ENCODE measurements at places on chromosomes 1 and 21.

- no peak for DNase-seq
Observed at GRCh38 chr1:44810101-44810761, 1.9 kb downstream of the BTBD19 start.

GRCh38 chr1:7294636-7295035 lies 476.5 kb upstream of the VAMP3 start:
- no peak for DNase-seq

DNA sequence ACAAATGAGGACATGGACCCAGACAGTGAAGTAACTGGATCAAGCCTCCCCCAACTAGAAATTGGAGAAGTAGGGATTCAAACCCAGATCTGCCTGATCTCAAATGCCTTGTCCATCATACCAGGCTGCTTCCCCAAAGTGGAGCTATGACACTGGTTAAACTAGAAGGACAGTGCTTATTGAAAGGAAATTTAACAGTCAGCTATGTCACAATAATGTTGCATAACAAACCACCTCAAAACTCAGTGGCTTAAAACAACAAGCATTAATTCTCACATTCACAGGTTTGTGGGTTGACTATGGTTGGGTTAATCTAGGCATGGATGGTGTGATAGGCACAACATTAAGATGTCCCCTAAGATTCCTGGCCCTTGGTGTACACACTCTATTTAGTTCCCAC lies 107.1 kb downstream of the TAS1R2 start:
- no peak for DNase-seq

DNA sequence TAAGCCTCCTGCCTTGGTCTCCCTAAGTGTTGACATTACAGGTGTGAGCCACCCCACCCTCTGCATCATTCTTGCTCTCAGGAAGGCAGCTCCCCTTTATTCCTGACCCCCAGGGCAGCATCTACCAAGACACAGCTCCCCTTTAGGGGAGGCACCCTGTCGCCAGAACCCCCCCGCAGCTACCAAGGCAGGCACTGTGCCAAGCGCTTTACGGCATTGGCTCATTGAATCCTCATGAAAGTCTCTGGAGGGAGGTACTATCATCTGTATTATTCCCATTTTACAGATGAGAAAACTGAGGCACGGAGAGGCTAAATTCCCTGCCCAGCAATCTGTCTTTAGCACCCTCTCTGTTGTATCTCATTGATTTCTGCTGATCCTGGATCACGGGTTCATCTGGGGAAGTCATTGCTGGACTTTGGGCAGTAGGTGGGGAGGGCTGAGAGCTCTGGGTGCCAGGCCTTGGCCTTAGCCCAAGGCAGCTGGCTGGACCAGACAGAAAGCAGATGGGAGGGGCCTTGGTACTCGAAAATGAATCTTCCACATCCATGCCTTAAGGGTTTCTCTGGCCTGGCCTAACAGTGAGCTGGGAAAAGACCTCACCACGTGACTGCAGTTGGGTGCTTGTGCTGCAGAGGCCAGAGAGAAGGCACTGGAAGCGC lies 5.9 kb downstream of the PLOD1 start:
- DNase-seq = no peak

GRCh38 chr1:48070396-48070750 lies 73.2 kb upstream of the TRABD2B start:
- no peak for DNase-seq
